ENCODE measurements at places on chromosomes 11 and 22.

DNA sequence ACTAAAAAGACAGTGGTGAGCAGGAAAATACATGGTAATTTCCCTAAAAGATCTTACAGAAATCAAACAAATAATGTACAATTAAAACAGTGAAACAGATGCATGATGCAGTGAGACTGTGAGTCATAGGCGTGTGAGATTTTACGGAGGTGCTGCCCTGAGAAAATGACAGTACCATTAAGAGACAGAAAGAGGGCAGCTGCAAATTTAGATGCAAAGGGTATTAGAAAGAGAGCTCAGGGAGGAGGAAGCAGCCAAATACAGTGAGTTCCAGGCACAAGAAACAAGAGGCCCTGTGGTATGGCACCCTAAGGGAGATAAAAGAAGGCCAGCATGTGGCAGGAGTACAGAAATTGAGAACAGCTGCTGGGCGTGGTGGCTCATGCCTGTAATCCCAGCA, 88.5 kb upstream of the FIBIN start:
- no peak for DNase-seq

DNA sequence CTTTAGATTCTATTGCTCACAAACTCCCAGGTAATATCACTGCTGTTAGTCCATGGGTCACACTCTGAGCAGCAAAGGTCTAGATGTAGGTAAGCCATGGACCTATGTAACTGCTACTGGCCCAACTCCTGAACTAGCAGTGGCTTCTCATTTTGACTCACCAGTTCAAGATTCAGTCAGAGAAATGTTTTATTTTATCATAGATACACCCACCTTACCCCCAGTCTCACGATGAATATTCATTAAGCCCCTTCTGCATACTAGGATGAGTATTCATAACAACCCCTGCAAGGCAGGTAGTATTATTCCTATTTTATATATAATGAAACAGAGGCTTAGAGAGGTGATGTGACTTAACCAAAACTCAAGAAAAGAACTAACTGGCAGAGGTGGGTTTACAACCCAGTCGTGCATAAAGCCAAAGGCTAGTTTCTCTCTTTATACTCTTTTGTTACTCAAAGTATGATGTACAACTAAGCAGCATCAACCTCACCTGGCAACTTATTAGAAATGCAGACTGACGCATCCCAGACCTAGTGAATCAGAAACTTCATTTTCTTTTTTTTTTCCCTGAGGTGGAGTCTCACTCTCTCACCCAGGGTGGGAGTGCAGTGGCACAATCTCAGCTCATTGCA, 957.6 kb upstream of the CCDC90B start:
- no peak for DNase-seq

DNA sequence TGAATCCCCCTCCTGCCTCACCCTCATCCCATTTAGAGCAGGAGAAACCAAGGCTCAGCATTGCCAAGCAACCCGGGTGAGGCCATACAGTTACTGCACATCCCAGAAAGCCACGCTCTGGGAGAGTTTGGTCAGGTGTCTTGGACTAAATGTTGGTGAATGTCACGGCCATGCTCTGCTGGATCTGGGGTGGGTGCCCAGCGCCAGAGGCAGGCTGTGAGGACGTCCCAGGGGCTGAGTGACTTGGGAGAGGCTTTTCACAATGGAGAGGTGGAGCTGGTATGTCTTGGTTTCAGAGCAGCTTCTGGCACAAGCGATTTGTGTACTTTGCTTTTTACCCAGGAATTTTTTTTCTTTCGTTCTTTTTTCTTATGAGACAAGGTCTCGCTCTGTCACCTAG, 6.6 kb downstream of the SERHL2 start:
- no peak for DNase-seq

GRCh38 chr11:100759106-100759505, 72.0 kb downstream of the ARHGAP42 start:
- no peak for DNase-seq
